Hematopoietic multipotent progenitor cell treated with erythropoietin and hydrocortisone succinate and interleukin-3 and kit ligand, for 4 days (in vitro differentiated cells): ENCODE measurements at places on chromosomes 2 and 18.
A peak's percentile ranks its signal among the peaks of the same experiment; 100 is the strongest.

GRCh38 chr18:6374935-6375529 is 39.7 kb downstream of the L3MBTL4 start:
- DNase-seq, result no peak

GRCh38 chr2:217064234-217065011 is 204.6 kb upstream of the TNP1 start:
- DNase-seq, result no peak

GRCh38 chr2:199197448-199197847 is 260.3 kb downstream of the SATB2 start:
- DNase-seq, result no peak

DNA sequence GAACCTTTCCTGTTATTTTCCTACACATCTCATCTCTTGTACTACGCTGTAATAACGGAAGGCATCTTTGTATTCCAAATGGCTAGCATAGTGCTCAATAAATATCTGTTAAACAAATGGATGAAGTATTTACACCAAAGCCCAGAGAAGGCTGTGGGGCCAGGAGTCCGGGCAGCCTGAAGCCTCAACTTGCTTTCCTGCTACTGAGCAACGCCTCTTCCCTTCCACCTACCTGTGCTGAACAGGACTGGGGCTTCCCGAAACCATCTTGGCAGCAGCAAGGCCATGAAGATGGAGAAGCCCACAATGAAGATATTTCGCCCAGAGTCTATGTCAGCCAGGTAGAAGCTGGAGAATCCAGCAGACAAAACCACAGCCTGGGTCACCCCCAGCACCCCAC is 2.5 kb upstream of the NHEJ1 start:
- DNase-seq, result no peak

GRCh38 chr18:52657043-52657805 is 317.2 kb downstream of the DCC start:
- no peak for DNase-seq

DNA sequence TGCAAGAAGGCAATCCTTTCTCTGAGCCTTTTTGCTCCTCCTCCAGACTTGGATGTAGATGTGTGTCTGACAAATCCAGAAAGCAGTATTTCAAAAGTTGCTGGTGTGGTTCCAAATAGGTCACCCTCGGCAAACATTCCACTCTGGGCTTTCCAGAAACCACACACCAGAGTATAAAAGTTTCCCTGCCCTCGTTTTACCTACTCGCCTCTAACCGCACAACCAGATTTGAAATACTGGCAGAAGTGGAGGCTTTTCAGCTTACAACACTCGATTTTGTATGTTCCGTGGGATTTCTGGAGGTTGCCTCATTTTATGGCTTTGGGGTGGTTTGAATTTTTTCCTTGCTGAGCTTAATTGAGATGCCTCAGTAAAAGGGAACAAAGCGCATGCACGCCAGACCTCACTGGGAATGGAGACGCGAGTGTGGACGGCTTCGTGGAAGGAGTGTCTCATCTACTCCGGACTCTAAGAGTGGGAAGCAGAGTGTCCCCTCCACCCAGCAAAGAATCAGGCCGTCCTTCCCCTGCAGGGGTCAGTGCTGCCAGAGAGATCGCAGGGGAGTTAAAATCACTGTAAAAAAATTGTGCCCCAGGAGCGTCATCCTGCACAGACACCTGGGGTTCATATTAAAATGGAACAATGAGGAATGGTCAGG is 44.0 kb upstream of the RPL31 start:
- DNase-seq, result no peak

- peak; percentile 48 for DNase-seq
Measured at GRCh38 chr2:101251844-101252407, 760 bp upstream of the CNOT11 start.

- DNase-seq, result peak; percentile 20
Measured at GRCh38 chr2:205051417-205051816, 506.1 kb downstream of the PARD3B start.

- DNase-seq, result no peak
Measured at GRCh38 chr2:29401994-29402393, 286.8 kb downstream of the CLIP4 start.

- peak; percentile 58 for DNase-seq
Measured at GRCh38 chr2:216283038-216283900, 89.0 kb downstream of the MARCHF4 start.

GRCh38 chr2:6506361-6506794 is 359.3 kb downstream of the CMPK2 start:
- DNase-seq, result no peak

DNA sequence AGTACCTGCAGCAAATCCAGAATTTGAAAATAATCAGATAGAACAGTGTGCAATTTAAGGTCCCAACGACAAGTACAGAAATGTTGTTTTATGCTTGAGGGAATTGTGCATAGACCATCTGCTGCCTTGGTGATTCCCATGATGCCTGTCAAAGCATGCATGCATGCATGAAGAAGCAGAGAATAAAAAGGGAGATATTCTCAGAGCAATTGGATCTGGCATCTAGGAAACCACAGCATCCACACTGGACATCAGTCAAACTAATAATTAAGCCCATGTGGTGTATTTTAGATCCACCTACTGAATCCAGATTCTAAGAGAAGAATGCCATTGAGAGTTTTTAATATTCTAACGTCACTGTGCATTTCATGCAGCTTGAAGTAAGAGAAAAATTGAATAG is 361.2 kb downstream of the FSIP2 start:
- no peak for DNase-seq

DNA sequence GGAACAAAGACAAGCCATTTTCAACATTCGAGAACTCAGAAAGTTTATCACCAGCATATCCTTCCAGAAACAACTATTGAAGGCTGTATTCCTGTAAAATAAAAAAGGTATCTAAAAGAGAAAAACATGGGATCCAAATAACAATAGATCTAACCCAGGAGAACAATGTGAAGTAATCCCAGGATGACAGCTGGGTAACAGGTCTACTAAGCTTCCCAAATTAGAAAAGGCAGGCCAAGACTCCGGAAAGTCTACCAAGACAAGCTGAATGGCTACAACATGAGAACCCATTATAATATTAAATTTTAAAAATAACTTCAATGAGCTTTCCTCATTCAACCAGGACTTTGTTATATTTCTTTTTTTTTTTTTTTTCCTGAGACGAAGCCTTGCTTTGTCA is 6.5 kb downstream of the PIAS2 start:
- no peak for DNase-seq

GRCh38 chr18:54052732-54053429 is 171.6 kb downstream of the MBD2 start:
- DNase-seq, result peak; percentile 2

DNA sequence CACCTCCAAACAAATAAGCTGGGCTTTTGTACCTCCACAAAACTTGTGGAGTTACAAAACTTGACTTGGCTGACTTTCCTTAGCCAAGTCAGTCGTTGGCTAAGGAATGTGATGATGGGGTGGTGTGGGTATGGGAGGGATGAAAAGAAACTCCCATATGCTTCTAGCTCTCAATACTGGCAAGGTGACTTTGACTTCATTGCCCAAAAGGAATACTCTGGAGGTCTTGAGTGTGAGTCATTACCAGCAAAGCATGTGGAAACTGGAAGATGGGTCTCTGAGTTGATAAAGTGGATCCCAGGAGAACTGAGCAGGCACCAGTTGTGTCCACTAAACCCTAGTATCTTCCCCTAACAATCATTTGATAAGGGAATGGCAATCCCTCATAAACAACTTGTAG is 226.7 kb downstream of the GULP1 start:
- no peak for DNase-seq

GRCh38 chr2:217853961-217854360 is 148.8 kb downstream of the TNS1 start:
- DNase-seq, result no peak

GRCh38 chr2:33265584-33266338 is 210.7 kb upstream of the RASGRP3 start:
- no peak for DNase-seq

- no peak for DNase-seq
Measured at GRCh38 chr18:31204833-31205232, 42.2 kb upstream of the DSC1 start.

DNA sequence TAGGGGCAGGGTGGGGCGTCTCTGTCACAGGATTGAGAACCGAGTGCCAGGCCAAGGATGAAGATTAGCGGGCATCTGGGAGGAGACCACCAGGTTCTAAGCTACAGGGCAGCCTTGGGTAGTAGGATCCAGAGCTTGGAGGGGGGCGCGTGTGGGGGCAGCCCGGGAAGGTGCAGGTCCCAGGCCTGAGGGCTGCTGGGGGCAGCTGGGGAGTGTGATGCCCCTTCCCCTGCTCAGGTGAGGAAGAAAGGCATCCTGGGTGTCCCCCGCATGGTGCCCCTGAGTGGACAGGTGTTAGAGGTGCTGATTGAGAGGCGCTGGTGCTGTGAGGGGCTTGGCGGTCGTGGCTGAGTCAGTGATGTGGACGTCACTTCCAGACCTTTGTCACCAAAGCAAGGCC is 33.9 kb upstream of the MBP start:
- no peak for DNase-seq

- no peak for DNase-seq
Measured at GRCh38 chr2:171297956-171298355, 135.8 kb downstream of the METTL8 start.

GRCh38 chr2:101430156-101430555 is 42.9 kb upstream of the CREG2 start:
- no peak for DNase-seq

GRCh38 chr2:164967781-164968228 is 12.5 kb upstream of the SLC38A11 start:
- no peak for DNase-seq

DNA sequence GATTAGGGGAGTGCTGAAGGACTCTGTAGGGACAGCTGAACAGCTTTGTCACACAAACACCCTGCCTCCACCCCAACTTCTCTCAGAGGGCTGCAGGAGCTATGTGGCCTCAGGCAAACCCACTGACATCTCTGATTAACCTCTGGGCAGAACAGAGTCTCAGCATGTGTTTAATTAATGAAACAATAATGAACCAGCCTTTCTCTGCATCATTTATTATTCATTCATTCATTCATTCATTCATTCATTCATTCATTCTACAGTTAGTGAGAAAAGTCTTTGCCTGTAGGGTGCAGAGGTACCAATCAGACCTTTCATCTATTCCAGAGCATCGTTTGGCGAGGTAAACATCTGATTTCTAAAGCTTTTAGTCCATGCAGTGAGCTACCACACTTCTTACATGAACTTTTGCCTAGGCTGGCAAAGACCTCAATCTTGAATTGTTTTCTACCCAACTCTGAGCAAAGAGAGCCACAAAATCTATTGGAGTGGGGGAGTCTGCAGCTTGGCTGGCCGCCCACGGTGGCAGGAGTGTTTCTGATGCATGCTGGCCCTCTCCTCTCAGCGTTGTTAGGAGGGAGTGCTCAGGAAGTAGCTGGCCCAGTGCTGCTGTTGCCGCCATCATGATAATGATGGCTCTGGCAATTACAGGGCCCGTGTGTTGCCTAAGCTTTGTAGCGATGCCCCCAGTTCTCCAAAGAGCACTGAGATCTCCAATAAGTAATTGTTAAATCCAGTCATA is 198.9 kb downstream of the SMAD7 start:
- no peak for DNase-seq

- DNase-seq, result no peak
Measured at GRCh38 chr2:147182260-147182659, 662.6 kb upstream of the ACVR2A start.
